NCI-H1417 treated with DMSO at 0.1 percent for 48 hours (cell line): ENCODE measurements at places on chromosomes 12 and 14.

DNA sequence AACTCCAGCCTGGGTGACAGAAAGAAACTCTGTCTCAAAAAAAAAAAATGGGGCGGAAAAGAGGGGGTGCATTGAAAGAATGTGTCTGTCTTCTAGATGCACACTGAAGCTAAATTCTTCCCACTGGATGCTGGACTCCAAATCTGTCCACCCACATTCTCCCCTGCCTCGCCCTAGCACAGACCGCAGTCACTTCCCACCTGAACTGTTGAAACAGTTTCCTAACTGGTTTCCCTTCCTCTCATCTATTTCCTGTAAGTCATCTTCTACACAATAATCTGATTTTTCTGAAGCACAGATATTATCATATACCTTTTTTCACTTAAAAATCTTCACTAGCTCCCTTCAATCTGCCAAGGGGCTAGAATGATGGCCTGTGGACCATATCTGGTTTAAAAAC lies 1.5 kb upstream of the HCAR1 start:
- DNase-seq: no peak

GRCh38 chr12:25990495-25990894 lies 32.0 kb downstream of the RASSF8 start:
- DNase-seq: no peak

GRCh38 chr14:95348395-95349080 lies 28.8 kb upstream of the CLMN start:
- DNase-seq: no peak

DNA sequence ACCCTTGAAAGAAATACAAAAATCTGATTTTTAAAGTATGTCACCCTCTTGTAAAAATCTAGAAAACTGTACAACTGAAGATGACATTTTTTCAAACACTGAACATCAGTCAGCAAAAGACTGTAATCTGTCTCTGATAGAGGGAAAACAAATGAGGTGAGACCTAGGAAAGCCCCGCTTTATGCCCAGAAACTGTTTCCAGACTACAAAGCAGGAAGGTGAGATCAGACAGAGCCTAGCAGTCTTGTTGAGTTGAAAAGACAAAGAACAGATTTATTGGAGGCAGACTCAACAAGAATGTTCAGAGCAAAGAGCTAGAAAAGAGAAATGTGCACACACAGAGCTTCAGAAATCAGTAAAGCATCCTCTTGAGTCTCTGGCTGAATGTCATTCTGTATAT lies 873.6 kb downstream of the LRFN5 start:
- no peak for DNase-seq
